Prostate gland (tissue), 2 donors: ENCODE measurements at places on chromosomes 5 and 9.

DNA sequence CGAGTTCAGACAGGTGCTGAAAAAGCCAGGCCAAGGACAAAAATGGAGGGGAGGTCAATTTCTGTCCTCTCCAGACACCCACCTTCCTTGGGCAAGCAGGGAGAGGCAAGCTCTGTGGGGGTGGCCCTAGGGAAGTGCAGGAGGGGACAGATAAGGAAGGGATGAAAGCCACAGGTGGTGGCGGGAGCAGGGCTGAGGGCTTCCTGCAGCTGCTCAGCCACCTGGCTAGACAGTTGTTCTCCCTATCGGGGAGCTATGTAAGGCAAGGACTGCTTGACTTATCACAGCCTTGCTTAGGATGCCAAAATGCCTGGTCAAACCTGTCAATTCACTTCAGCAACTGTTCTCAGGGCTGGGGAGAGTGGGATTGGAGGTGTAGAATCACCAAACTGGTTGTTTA is 266.1 kb downstream of the ZSWIM6 start:
- DNase-seq, result no peak

- DNase-seq, result no peak
These were observed 1.1 kb upstream of the KIAA1958 start for GRCh38 chr9:112485574-112485973.

GRCh38 chr5:79505138-79505537 is 8.8 kb downstream of the HOMER1 start:
- no peak for DNase-seq

DNA sequence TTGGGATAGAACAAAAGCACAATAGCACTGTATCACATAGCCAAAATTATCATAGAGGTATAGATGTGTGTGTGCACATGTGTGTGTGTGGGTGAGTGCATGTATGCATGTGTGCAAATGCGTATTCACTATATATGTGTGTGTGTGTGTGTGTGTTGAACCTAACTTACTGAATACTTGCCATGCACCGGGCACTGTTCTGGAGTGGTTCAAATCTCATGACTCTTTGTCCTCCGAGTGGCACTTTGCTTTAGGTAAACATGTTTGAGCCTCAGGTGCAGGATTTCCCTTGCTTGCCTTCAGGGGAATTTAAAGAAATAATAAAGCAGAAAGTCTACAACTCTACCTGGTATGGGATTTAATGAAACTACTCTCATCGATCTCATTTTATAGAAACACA is 183.5 kb upstream of the GDNF start:
- no peak for DNase-seq

- DNase-seq, result no peak
These were observed 148.5 kb upstream of the GRAMD2B start for GRCh38 chr5:126274763-126275125.

- no peak for DNase-seq
These were observed 794.9 kb downstream of the MAT2B start for GRCh38 chr5:164300295-164300694.
